Activated naive CD4-positive, alpha-beta T cell (primary cell): ENCODE measurements at places on chromosomes 12 and 14.

DNA sequence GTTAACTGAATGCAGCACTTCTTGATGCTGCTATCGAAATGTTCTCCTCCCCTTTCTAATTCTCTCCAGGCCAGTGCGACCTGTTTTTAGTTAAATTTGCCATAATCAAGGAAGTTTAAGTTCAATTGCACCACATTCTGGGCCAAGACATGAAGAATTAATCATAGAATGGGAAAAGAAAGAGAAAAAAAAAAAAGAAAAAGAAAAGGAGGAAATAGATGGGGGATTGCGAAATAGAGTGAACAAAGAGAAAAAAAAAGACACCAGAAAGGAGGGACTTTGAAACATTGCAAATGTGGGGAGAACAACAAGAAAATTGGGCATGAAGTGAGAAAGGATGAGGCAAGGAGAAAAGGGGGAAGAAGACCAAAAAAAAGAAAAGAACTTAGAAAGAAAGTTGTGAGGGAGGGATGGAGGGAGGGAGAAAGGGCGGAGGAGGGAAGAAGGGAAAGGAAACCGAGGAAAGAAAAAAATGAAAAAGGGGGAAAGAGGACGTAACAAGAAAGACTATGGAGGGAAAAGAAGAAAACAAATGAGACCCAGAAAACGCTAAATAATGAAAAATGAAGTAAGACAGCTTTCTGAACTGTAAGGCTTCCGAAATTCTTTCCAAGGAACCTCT is 32.8 kb upstream of the TBX5 start:
- DNase-seq, result no peak

- no peak for DNase-seq
Measured at GRCh38 chr14:24436355-24437019, 6.1 kb downstream of the SDR39U1 start.

GRCh38 chr12:54368025-54368708 is 3.9 kb upstream of the GPR84 start:
- DNase-seq, result no peak

- no peak for DNase-seq
Measured at GRCh38 chr12:2531371-2531770, 263.4 kb upstream of the FKBP4 start.

DNA sequence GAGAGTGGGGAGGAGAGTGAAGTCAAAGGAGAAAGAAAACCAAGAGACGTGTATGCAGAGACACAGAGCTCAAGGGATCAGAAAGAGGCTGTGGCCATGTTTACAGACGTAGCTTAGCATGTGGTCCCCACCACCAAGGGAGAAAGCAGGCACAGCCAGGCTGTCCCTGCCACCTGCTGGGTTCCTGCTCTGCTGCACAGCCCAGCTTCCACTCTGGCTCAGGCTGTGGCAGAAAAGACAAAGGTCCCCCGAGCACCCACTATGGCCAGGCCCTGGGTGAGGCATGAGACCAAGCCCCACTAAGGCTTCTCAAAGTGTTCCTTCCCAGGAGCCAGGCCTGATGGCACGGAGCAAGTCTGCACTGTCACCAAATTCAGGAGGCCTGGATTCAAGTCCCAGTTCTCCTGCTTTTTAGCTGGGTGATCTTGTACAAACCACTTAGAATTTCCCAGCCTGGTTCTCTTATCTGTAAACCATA is 25.9 kb upstream of the COL2A1 start:
- no peak for DNase-seq

DNA sequence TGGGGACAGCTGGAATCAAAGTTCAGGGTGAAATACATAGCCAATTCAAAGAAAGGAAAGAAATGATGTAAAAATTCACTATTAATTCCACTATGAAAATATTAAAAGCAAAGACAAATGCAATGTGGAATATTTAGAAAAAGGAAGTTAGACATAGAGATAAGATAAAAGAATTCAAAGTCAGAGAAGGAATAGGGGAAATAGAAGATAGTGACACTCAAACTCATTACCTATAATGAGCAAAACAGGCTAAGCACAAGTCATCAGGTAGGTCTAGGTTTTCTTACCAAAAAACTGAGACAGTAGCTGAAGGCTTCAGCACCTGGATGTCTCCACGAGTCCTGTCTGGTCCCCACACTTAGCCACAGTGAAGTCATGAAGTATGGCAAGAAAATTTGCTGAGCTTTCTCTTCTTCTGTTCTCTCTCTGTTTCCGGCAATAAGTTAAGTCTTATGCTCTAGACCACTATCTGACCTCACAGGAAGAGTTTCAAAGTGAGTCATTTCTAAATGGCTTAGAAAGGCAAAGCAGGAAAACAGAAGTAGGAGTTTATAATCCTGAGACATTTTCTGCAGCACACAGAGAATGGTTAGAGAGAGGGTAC is at the start of gene C3AR1:
TSS of gene C3AR1 (minus strand) at position 369 of the 604 bp plus-strand sequence. CDS start 6,174 bp downstream, outside the sequence.
- DNase-seq, result no peak

GRCh38 chr12:14558473-14558959 is 9.2 kb downstream of the PLBD1 start:
- DNase-seq, result no peak

DNA sequence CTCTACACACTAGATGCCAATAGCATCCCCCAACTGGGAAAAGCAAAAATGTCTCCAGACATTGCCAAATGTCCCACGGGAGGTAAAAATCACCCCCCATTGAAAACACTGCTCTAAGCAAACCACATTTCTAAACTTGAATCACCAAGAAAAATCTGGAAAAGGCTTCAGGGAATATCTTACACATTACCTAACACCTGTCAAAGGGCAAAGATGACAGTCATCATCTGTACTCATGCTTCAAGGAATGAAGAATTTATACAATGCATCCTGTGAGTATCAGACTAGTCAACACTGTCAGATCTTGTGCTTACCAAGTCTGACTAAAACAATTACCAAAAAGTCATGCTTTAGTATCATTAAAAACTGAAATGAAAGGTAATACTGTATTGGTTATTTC is 161.6 kb upstream of the SOX5 start:
- no peak for DNase-seq

DNA sequence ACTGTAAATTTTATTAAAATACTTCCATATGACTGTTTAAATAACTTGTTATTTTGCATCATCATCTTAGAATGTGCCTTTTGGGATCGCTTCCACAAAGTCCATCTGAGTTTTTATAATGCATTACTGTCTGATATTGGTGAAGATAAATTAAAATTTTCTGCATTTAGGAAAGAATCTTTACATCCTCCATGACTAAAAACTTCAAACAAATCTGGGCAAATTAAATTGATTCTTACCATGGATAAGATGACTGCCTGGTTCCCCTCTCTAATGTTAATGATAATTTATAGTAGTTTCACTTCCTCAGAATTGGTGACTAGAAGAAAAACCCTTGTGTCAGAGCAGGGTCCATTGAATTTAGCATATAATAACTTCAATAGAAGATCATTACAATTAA is 94.7 kb upstream of the SLC38A4 start:
- DNase-seq, result no peak
